Fibroblast of skin of right quadriceps (primary cell): ENCODE measurements at places on chromosomes 1 and 21.

DNA sequence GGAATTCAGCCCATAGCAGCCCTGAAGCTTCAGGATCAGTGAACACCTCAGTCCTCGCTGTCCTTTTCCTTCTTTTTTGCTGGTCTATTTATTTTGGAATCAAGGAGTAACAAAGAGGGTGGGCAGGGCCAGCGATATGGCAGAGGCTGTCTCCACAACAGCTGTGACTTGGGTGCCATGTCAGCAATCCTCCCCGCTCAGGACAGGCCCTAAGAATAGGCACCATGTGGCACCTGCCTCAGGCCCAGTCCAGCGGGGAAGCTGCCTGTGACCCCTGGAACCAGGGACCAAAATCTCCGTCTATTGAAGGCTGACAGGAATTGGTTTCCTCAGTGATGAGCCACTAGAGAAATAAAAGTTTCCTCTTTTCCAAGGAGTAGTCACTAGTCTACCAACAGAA lies 58.6 kb upstream of the TNR start:
- no peak for DNase-seq

- no peak for DNase-seq
These were observed 2.0 kb downstream of the ADAMTSL4 start for GRCh38 chr1:150551051-150551783.

- no peak for DNase-seq
These were observed 310.0 kb downstream of the PBX1 start for GRCh38 chr1:164868990-164869389.

DNA sequence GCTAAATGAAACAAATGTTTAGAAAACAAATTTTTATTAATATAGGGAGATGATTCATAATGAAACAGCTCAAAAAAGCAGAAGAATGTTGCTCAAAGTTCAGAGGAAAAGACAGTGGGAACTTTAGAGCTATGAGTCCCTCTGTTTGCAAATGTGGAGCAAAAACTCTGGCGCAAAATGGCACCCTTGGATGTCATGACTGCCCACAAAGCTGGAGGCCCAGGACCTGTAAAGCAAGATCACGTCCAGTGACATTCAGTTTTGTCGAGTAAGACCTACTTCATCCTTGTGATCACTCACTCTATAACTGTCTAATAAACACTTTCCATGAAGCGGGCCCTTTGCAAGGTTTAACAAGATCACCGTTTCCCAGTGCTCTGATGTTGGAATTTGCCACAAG lies 9.1 kb upstream of the EXO1 start:
- DNase-seq: no peak

DNA sequence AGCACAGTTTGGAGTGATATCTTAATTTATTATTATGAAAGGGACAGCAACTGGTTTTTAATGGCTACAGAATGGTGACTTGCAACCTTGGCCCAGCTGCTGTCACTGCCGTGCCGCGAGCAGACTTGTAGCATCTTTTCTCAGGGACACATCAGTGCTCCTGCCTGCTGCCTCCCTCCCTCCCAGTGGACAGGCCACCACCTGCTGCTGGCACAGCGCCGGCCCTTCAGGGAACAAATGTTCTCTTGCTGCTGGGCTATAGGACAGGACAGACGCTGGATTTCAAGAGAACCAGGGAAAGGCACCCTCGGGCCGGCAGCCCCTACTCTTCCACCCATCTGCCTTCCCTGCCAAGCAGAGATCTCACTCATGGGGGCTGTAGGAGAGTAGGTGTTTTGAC lies 413.8 kb upstream of the NFIA start:
- DNase-seq: no peak

DNA sequence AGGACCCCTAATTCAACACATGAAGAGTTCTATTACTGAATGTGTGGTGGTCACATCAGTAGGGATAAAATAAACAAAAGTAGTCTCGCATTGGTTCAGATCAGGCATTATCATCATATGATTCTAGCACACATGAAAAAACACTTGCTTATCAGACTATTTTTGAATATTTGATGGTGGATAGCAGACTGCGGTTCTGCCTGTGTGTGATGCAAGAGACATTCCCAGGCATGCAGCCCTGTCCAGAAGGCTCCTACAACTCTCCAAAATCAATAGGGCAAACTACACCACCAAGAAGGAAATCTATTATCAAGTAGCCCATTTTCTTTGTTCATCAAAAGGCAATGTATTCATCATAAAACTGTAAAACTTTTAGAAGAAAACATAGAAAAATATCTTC lies 304.7 kb downstream of the DUSP10 start:
- DNase-seq: no peak

DNA sequence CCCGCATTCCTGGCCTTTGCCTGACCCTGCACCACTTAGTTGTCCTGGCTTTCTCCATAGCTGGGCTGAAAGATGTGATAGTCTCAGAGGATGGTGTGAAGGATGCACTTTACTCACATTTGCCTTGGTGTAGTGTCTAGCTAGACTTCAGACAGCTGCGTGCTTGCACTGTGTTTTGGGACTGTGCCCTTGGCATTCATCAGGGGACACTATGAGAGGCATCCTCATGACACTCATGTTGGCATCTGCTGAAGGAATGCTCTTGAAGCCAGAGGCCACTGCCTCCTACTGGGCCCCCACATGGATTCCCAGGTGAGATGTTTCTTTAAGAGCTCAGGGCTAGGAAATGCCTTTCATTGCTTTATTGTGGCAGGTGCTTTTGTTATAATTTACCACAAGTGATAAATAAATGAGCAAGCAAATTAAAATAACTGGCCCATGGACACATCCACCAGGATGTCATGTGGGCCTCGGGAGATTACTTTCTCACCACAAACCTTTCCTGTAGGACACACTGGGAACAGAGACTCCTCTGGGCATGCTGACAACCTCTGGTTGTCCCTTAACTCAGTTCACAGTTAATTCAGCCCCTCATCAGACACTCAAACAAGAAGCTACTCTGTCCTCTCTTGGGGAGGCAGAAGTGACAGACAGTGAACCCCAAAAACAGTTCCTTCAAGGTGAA lies 99.4 kb upstream of the SPATA6 start:
- DNase-seq: no peak
